Esophagus (tissue), 2 donors: ENCODE measurements at places on chromosomes 4 and X. TPM values are rescaled to one million over a fixed set of nuclear protein-coding genes. Genes with fewer than 3 reads are reported as not detected.

The CEP135 gene
- polyA plus RNA-seq, result 1.9 TPM

The GLRB gene
- 0.14 TPM for polyA plus RNA-seq

The GPRIN3 gene
- polyA plus RNA-seq, result 0.20 TPM

The VEGFC gene
- 2.3 TPM for polyA plus RNA-seq

The CTAG1B gene
- polyA plus RNA-seq, result 0.04 TPM

The PASD1 gene
- not detected for polyA plus RNA-seq

The FAM53A gene
- 1.2 TPM for polyA plus RNA-seq

The SLC6A8 gene
- 33.0 TPM for polyA plus RNA-seq

The ANKRD37 gene
- 64.1 TPM for polyA plus RNA-seq

The SOWAHB gene
- polyA plus RNA-seq, result 6.2 TPM

The UTP14A gene
- 8.3 TPM for polyA plus RNA-seq

The CXCL3 gene
- 4.6 TPM for polyA plus RNA-seq

The ARAF gene
- 20.9 TPM for polyA plus RNA-seq

The SSX2B gene
- polyA plus RNA-seq, result not detected

The CLIC2 gene
- 2.8 TPM for polyA plus RNA-seq

The HERC6 gene
- 8.7 TPM for polyA plus RNA-seq
